CD4-positive, alpha-beta T cell treated with Interleukin-6 at 100 ng/mL for 8 hours (primary cell): ENCODE measurements at places on chromosomes 2 and 18.

GRCh38 chr18:23519734-23520133 is 16.4 kb downstream of the RMC1 start:
- DNase-seq, result no peak

GRCh38 chr2:128613351-128613750 is 294.7 kb upstream of the HS6ST1 start:
- DNase-seq, result no peak

- no peak for DNase-seq
Measured at GRCh38 chr2:109371481-109372170, 242.1 kb downstream of the SEPTIN10 start.

DNA sequence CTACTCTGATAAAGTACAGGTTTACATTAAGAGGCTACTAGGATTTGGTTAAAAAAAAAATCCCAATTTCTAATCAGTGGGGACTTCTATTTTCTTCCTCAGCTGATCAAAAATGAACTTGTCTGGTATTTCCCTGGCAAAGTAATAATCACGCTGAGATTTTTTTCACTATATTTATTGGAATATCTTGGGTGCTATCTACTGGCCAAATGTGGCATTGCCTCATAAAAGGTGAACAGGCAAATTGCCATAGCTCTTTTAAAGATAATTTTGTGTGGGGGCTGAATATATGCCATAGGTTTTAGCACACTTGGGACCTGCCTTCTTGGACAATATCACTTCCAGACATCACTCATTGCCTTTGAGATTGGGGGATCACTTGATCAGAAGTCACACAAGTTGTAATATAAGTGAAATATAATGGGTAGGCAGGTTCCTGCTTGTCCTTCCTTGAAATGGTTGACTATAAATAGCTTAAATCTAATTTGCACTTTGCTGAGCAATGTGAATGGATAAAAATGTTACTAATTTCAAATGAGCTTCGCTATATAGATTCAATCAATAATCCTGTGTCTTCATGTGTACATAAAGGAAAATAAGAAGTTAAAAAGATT is 7.0 kb upstream of the NXPH2 start:
- DNase-seq, result no peak

DNA sequence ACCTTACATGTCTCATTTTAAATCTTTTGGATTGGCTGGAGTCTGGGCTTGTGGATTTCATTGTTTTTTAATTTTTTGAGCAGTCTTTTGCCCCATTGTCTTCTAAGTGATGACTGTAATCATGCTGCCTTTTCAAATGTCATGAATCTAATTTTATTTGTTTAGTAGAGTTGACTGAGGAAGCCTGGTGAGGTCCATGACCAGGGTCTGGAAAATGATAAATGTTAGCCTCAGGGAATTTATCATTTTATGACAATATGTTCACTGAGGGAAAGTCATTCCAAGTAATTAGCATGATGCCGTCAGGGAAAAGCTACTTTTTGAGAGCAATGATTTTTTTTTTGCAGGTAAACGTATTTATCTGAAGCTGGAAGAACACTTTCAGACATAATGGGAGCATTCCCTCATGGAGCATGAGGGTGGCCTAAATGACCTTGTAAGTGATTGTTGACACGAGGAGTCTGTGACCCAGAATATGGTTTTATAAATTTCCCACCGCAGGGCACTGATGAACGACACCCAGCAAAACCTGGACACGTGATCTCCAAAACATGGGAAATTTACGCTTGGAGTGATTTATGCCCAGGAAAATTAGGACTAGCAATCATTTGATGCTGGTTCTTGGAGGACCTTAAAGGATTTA is 155.3 kb upstream of the NABP1 start:
- no peak for DNase-seq

GRCh38 chr2:179746981-179747380 is 114.4 kb downstream of the ZNF385B start:
- DNase-seq, result no peak

DNA sequence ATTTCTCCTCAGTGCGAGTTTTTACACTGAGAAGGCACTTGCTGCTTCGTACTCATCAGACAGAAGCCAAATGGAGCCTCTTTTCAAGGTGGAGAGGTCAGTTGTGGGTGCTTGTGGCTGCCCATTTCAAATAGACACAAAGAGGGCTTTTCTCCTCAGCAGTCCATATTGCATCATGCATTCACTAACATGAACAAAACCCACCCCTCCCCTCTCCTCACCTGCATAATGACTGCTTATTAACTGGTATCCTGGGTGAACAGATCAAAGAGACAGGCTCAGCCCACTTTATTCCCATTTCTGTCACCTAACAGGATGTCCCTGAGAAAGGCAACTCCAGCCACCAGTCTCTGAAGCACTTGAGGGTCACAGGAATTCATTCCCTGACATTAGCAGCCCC is 28.9 kb downstream of the KLF7 start:
- DNase-seq, result no peak

DNA sequence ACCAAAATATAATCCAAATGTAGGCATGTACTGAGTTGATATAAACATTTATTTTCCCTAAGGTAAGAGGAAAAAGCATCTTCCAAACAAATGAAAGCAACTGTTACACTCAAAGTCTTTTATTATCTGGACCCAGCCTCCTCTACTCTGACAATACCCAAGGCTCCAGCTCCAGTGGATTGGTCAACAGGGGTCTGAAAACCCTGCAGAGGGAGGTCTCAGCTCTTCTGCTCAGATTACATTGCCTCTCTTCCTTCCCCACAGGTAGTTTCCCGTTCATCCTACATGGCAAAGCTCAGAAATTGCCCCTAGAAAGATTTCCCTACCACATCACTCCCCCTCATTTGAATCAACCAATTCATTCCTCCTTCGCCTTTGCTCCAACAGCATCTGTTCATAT is 457.0 kb downstream of the METTL4 start:
- DNase-seq, result no peak

DNA sequence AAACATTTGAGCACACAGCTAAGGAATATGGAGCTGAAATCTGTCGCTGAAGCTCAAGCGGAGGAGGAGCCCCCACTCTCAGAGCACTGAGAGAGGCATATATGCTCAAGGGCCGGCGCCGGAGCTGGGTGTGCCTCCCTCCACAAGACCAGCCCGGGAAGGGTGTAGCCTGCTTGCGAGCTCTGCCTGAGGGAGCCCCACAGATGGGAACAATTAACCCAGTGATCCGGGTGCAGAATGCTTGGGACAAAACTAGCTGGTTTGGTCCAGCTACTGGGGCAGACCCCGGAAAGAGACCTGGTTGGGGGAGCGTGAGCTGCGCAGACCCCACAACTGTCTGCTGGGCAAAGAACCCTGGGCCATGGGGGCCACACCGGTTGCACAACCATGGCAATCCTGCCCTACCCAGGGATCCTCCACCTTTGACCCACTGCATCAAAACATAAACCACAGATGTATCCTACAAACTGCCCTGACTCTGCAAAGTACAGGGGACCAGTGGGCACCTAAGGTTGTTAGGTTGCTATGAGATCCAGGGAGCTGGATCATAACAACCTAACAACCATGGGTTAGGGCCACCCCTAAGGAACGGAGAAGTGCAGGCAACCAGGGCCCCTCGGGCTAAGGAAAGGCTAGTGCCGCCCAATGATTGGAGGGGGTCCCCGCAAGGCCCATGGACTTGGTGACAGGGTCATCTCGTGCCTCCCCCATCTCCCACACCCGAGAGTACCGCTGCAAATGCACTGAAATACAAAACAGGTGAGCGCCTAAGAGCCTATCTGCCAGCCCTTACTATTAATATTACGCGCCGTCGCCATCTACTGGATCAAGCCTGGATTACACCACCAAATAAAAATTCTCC is 53.4 kb upstream of the SCN1A start:
- DNase-seq, result no peak

DNA sequence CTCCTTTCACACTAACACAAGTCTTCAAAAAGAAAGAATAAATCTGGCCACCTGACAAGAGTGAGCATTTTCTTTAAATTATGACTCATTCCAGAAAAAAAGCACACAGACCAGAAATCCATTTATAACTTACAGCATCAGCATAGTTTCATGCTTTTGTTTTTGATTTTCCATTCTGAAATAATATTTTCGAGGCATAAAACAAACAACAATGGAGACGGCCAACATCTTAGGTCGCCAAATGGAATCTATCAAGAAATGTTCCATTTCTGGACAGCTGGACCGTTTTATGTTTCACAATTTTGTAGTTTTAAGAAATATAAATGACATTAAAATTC is 165.4 kb upstream of the ZFP36L2 start:
- no peak for DNase-seq

- DNase-seq, result no peak
Measured at GRCh38 chr2:218878926-218879761, 1.5 kb upstream of the WNT10A start.

- DNase-seq, result no peak
Measured at GRCh38 chr2:11672407-11672806, 2.4 kb upstream of the NTSR2 start.

DNA sequence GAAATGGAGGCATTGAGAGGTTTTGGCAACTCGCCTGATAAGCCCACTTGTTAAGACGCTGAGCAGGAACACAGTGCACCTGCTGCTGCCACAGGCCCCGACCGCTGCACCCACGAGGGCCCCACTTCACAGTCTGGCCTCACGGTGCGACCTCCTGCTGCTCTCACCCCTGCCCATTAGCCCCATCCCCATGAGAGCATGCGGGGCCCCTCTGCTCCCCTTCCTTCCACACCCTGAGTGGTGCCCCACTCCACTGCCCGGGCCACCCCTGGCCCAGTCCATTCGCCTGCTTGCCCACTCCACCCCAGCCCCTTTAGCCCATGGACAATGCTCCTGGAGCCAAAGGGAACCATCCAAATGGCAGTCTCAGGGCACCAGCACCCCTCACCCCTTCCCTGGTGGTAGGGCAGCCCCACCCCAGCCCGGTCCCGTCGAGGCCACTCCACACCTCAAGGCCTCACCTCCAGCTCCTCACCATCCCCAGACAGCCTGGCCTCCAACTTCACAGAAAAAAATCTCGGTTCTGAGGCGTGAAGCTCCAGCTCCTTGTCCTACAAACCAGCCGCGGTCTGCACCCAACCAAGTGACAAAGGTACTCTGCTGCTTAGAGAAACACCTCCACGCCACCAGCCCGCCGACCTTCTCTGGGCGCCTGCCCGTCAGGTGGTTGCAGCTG is 6.7 kb upstream of the GPR55 start:
- no peak for DNase-seq

DNA sequence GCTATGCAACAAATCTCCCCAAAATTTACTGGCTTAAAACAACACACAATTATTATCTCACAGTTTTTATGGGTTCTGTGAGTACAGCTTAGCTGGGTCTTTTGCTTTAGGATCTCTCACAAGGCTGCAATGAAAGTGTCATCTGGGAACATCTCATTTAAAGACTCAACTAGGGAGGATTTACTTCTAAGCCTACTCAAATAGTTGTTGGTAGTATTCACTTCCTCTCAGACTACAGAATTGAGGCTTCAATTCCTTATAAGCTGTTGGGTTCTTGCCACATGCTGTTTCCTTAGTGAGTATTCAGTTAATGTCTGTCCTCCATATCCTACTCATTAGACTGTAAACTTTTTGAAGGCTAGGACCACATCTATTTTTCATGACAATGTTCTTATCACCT is 72.3 kb downstream of the MDH1 start:
- no peak for DNase-seq

GRCh38 chr2:11525762-11526161 is 8.1 kb upstream of the GREB1 start:
- DNase-seq, result no peak
